OCI-LY7 (cell line): ENCODE measurements at places on chromosomes 13 and 19. TPM values are rescaled to one million over a fixed set of nuclear protein-coding genes. Genes with fewer than 3 reads are reported as not detected.

SELENOV gene
- not detected in 2 replicates for total RNA-seq

GRCh38 chr13:40503966-40504591 lies 162.4 kb downstream of the FOXO1 start:
- no peak for DNase-seq

DNA sequence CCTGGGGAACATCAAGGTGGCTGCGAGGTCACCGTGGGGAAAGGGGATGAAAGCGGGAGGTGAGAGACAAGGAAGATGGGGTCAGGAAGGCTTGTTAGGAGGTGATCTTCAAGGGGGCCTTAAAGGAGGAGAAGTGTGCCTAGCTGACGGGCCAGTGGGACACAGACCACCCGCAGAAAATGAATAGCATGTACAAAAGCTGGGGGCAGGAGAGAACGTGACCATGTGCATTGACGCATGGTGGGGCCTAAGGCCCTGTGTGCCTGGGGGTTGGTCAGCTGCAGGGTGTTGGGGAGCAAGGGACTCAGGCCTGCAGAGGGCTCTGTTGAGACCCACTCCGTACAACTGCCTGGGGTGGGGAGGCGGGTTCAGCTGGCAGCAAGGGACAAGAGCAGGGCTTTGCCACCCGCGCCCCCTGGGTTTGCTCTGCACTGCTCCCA lies 5.9 kb downstream of the RAB8A start:
- peak; percentile 71 for DNase-seq

DNA sequence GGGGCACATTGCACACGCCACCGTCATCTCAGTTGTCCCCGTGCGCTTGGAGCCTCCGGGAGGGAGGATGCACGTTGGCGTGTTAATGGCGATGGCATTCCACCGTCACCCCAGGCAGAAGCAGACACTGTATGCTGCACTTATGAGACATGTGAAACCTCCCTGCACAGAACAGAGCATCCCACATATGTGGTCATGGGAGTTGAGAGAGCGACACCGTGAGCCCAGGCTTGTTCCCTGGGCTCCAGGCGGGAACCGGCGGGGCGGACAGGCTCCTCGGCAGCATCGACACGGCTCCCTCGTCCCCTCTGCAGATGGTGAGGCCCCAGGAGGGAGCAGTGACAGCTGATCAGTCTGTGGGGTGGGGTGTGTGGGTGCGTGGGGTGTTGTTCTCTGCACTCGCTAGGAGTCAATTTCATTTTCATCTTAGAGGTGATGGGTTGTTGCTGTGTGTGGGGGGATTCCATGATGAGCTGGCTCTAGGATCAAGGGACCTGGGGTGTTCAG lies 40.4 kb downstream of the CRTC1 start:
- no peak for DNase-seq

SCAMP4 gene
- 46.4 and 49.9 TPM in 2 replicates for total RNA-seq

KLK15 gene
- not detected in 2 replicates for total RNA-seq

DNA sequence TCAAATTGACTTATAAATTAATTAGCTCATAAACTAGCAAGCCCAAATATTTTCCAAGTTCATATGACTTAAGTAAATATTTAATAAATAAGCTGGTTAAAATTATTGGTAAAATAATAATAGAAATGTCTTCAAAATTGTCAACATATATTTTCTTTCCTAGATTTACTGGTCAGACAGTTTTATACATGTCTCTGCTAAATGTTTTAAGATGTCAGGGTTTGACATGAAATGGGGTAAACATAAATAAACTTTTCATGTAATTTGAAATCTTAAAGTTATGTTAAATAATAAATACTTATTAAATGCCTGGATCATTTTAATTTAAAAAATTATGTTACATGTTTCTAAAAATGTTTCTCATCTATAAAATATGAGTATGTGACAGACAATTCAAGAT lies 18.3 kb upstream of the CYSLTR2 start:
- DNase-seq = no peak

DNA sequence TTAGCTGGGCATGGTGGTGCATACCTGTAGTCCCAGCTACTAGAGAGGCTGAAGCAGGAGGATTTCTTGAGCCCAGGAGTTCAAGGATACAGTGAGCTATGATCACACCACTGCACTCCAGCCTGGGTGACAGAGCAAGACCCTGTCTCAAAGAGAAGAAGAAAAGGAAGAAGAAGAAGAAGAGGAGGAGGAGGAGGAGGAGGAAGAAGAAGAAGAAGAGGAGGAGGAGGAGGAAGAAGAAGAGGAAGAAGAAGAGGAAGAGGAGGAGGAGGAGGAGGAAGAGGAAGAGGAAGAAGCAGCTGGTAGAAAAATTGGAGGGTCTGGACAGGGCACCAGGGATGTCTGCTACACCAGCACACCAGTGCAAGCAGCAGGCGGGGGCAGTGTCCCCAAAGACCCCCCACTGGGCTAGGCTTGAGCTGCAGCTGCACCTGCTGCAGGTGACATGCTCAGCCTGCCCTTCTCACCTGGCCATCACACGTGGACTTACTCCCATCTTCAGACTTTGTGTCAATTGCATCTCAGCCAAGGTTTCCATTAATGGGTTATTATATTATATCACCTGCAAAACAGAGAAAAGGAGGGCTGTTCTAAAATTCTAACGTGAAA lies 180.9 kb upstream of the ZNF507 start:
- no peak for DNase-seq

GRCh38 chr19:29371251-29372090 lies 154.3 kb upstream of the VSTM2B start:
- no peak for DNase-seq

DNA sequence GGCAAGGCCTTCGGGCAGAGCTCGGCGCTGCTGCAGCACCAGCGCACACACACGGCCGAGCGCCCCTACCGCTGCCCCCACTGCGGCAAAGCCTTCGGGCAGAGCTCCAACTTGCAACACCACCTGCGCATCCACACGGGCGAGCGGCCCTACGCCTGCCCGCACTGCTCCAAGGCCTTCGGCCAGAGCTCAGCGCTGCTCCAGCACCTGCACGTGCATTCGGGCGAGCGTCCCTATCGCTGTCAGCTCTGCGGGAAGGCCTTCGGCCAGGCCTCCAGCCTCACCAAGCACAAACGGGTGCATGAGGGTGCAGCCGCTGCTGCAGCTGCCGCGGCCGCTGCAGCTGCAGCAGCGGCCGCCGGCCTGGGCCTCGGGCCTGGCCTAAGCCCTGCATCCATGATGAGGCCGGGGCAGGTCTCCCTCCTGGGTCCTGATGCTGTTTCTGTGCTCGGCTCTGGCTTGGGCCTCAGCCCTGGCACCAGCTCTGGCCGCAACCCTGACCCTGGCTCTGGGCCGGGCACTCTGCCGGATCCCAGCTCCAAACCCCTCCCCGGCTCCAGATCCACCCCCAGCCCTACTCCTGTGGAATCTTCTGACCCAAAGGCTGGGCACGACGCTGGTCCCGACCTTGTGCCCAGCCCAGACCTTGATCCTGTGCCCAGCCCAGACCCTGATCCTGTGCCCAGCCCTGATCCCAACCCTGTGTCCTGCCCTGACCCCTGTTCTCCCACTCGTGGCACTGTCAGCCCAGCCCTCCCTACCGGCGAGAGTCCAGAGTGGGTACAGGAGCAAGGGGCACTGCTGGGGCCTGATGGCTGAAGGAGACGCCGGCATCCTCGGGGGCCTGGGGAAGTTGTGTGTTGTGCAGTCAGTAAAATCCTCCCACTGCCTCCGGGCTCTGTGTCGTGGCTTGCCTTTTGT lies 2.0 kb upstream of the MCOLN1 start:
- DNase-seq = no peak

ARL11 gene
- total RNA-seq = 20.5 and 22.6 TPM in 2 replicates

MUC16 gene
- total RNA-seq = not detected in 2 replicates

VSTM1 gene
- total RNA-seq = not detected in 2 replicates

GRCh38 chr19:13788991-13789390 lies 6.3 kb upstream of the ZSWIM4 start:
- peak; percentile 36 for DNase-seq

DNA sequence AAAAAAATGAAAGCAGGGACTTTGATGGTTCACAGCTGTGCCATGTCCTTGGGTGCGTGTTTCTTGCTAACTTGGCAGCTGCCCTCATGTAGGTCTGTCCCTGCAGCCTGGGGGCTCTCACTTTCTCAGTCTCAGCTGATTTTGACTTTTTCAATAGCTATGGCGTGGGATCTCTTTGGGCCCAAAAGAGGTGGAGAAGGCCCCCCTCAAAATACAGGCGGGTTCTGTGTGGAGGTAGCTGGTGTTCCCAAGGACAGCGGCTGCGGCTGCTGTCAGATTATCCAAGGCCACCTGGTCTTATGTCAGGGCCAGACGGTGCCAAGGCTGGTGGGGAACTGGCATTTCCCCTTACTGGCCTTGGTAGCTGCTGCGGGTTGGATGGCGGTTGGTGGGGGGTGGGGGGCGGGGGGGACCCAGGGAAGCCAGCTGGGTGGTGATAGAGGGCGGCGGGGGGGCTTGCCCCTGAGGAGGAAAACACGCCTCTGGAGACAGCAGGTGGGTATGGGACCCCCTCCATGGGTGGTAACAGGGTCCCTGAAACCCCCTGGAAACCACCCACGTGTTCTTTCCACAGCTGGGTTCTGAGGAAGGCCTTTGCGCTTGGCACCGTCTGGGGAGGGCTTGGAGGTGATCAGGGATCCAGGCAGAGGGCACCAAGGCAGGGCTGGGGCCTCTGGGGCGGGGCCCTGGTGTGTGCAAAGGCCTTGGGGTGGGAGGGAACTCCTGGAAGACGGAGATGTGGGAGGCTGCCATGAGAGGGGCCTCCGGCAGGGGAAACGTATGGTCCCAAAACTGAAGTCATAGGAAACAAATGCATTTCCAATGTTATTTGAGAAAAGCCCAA lies 4.1 kb downstream of the TIMM13 start:
- DNase-seq = no peak

FPR1 gene
- not detected in 2 replicates for total RNA-seq

PRR19 gene
- total RNA-seq = 0.40 and 0.70 TPM in 2 replicates

NUDT15 gene
- total RNA-seq = 15.9 and 17.8 TPM in 2 replicates

DNA sequence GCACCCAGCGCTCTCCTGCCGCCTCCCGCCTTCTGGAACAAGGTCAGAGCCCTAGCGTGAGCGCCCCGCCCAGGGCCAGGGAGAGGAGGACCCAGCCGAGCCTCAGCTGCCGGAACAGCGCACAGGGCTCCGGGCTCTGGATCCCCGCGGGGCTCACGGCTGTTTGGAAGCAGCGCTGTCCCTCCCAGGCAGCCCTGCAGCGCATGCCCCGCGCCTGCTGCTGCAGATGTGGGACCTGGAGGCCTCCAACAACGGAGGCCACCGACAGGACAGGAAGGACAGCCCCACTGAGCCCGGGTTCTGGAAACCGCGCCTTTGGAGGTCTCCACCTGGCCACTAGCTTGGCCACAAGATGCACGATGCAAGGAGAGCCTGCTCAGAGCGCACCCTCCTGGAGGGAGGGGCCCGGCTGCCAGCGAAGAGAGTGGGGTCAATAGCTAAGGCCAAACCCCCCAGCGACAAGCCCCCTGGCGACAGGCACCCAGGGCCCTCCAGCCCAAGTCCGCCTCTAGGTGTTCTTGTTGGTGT lies 12.6 kb downstream of the ZSCAN18 start:
- no peak for DNase-seq

ACTMAP gene
- total RNA-seq = 52.1 and 54.8 TPM in 2 replicates

KIR2DL1 gene
- not detected in 2 replicates for total RNA-seq

ZNF699 gene
- 7.8 and 9.0 TPM in 2 replicates for total RNA-seq

ZNF837 gene
- 5.3 and 5.8 TPM in 2 replicates for total RNA-seq

CFAP97D2 gene
- not detected in 2 replicates for total RNA-seq

GRCh38 chr19:43688059-43688701 lies 18.2 kb upstream of the PLAUR start:
- DNase-seq = no peak

DNA sequence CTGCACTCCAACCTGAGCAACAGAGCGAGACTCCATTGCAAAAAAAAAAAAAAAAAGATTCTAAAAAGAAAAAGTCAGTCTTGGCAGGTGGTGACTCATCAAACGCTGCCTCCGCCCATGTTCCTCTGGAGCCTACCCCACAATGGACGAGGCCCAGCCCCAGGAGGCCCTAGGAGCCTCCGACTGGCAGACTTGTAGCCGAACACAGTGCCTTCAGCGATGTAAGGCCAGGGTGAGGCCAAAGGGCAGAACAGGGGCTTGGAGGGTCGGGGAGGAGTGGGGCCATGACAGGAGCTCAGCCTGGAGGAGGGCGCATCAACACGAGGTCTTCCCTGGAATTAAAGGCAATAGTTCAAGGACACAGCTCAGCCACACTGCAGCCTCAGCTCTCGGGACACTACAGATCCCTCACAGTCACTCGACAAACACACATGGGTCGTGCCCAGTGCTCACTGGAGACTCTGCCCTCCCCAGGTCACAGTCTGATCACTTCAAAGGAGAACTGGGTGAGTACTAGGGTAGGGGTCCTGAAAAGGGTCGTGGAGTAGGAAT lies 5.1 kb downstream of the USE1 start:
- DNase-seq = no peak

DNA sequence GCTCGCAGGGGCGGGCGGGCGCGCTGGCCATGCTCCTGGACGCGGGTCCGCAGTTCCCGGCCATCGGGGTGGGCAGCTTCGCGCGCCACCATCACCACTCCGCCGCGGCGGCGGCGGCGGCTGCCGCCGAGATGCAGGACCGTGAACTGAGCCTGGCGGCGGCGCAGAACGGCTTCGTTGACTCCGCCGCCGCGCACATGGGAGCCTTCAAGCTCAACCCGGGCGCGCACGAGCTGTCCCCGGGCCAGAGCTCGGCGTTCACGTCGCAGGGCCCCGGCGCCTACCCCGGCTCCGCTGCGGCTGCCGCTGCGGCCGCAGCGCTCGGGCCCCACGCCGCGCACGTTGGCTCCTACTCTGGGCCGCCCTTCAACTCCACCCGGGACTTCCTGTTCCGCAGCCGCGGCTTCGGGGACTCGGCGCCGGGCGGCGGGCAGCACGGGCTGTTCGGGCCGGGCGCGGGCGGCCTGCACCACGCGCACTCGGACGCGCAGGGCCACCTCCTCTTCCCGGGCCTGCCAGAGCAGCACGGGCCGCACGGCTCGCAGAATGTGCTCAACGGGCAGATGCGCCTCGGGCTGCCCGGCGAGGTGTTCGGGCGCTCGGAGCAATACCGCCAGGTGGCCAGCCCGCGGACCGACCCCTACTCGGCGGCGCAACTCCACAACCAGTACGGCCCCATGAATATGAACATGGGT lies 599 bp downstream of the ZIC2 start:
- DNase-seq = no peak
